ENCODE measurements at places on chromosomes 3 and 15.

DNA sequence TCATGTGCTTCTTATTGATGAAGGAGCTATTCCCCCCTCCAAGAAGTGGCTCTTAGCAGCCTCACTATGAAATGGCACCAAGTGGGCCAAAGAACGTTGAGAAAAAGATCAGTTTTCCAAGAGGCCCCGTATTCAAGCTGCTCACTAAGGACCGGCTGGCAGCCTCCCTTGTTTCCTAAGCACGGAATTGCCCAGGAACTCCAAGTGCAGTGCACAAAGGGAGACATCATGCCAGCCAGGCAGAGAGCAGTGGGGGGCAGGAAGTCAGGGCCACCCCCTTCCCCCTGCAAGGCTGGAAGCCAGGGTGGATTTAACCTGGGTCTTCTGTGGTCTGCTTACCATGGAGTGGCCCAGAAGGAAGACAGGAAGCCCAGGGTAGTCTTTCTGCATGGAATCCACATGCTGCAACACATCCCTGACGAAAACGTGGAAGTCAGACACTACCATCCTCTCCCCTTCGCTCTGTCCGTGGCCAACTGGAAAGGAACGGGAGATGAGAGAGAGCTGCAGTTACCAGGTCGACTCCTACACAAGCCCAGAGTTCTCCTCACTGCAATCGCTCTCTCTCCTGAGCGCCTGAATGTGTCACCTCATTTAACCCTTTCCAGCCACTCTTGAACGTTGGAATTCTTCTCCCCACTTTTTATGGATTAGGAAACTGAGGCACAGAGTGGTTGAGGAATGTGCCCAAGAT, 49.5 kb downstream of the ABTB1 start:
- DNase-seq: no peak

GRCh38 chr15:64686130-64686735, 89.2 kb downstream of the RBPMS2 start:
- no peak for DNase-seq

DNA sequence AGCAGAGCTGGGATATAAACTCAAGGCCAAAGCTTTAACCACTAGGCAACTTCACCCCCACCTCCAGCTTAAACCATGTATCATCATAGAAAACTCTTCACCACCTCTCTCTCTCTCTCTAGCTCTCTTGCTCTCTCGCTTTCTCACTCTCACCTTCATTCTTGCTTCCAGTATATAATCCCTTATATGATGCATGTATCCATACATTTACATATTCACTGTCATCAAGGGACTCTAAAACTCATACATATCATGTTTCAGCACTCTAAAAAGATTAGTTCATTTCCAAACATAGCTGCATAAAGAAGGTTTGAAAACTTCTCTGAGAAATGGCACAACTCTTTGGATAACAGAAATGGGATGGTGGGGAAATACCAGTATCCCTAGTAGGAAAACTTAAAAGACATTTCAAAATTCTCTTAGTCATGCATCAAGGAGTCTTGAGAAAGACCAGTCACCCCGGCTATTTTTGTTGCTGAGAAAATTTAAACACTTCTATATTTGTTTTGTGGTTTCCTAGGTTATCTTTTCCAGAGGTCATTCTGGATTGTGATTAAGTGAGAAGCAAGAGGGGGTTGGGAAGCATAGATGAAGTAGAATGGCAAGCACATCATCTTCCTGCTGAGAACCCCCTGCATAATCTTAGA, 447.8 kb upstream of the THBS1 start:
- DNase-seq: no peak

GRCh38 chr15:67819636-67820035, 5.7 kb upstream of the SKOR1 start:
- DNase-seq: no peak

GRCh38 chr3:111585217-111585616, 9.9 kb downstream of the ZBED2 start:
- no peak for DNase-seq

- no peak for DNase-seq
Measured at GRCh38 chr3:121757087-121757811, 7.7 kb upstream of the GOLGB1 start.

GRCh38 chr3:73234354-73235014, 173.0 kb downstream of the EBLN2 start:
- DNase-seq: no peak

GRCh38 chr3:38843898-38844297, 27.9 kb upstream of the SCN10A start:
- DNase-seq: no peak

DNA sequence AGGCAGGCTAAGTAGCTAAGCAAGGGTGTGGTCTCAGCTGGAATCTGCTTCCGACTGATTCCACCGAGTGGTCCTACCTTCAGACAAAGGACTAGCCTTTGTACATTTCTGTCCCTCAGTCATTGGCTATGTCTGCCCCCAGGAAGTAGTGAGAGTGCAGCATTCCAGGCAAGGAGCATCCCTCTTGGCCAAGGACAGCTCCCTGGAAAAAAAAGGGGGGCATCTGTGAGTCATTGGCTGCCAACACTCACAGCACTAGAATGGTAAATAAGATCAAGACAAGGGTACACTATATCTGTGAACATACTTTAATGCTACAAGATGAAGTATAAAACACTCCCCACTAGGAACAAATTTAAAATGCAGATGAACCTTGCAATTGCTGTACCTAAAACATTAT, 66.8 kb downstream of the STAC start:
- DNase-seq: no peak

DNA sequence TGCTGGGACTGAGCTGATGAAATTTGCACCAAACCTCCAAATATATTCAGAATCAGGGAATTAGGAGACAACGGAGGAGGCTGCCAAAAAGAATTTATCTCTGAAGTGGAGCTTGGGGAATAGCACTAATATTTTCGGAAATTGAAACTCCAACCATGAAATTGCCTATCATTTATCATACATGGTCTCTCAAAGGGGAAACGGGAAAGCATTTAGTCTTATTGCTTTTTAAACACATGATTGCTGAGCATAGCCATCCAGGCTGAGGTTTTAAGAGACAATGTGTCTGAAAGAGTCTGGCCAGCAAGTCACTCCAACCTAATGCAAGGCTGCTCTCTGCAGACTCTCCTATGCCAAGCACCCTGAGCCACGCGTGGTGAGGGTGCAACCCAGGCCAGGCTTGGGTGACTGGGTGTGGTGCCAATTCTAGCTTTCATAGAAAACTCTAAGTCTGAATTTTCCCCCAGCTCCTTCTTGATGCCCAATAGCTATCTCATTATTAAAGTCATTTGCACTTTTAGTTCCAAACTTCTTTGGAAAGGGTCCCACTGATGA, 200.2 kb downstream of the RPLP1 start:
- DNase-seq: no peak

DNA sequence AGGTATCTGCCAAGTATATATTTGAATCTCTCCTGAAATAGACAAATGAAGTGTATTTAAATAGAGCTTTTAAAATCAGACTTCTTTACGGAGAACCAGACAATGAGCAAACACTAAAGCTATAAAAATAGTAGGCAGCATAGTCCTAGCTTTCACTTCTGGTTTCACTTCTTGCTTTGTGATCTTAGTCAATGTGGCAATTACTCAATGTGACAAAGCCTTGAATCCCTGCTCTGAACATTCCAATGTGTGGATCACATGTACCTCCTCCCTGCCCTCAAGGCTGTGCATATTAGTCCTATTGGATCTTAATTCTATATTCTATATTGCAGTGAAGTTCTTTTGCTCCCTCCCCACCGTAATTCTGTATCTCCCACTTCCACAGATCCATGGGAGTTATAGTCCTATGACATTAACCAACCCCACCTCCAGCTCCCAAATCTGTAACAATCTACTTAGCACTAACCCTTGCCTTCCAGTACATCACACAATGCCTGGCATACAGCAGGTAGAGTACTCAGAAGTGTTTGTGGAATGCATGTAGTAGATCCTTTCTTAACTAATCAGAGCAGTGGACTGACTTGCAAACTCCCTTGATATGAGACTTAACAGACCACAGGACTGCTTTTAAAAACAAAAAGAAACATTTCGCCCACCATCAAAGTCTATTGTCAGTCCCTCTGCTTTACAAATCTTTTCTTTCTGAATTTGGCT, 24.3 kb upstream of the CP start:
- no peak for DNase-seq

DNA sequence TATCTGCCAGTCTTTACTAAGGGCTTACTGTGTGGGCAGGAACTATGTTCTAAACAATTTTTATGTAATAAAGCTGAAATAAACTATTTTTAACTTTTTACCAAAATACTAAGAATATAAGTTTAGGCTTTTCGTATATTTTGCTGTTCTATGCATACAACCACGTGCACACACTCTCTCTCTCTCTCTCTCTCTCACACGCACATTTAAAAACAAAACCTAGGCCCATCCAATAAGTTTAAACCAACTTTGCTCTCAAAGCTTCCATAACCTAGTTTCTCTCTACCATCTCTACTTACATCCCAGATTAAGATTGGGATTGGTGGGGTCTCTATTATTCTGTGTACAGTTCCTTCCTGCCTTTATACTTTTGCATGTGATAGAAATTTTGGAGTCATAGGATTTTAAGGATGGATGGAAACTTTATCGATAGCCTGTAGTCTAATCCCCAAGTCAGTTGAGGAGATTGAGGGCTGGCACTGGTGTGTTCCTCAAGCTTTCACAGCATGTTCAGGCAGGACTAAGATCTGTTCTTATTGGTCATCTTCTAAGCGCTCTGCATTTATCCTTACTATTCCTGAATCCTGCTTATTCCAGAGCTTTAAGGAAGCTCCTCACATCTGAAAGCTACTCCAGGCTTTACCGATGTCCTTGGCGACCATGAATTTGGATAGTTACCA, 1.8 kb downstream of the GPR171 start:
- no peak for DNase-seq

DNA sequence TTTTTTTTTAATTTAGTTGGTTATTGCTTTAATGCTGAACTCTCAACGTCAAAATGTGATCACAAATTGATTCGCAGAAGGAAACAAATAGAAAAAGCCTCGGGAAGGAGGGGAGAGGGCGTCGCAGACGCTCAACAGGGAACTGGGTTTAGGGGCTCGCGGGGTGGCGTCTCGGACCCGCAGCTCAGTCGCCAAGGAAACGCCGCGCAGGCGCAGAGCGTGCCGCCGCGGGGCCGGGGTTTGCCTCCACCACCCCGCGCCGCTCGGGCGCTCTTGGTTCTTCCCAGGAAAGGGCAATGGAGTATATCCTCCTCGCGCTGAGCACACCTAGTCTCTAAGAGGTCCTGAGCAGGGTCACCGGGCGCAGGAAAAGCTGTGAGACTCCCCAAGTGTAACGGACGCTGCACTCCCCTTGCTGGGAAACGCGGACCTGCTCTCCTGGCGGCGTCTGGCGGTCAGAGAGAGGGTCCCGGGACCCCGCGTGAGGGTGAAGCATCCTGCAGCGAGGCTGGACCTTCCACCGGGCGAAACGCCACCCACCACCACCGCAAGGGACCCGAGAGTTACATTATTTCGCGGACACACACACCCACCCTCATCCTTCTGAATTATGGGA, 753 bp downstream of the PLCH1 start:
- DNase-seq: no peak

DNA sequence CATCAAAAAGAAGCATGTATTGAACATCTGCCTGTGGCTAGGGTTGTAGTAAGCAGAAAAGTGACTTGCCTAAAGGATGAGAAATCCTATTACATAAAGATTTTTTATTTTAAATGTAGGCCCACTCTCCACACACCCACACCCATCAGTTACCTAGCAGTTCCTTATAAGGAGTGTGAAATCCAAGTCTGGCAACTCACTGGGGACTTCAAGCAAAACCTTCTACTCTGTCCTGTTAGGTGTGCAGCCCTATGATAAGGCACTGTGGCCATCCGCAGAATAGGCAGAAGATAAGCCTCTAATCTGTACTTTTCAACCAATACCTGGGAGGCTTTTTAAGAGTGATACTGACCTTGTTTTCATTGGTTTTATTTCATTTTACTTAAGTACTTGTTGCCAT, 52.7 kb upstream of the TJP1 start:
- no peak for DNase-seq
